ENCODE measurements at places on chromosomes 12 and 14.

DNA sequence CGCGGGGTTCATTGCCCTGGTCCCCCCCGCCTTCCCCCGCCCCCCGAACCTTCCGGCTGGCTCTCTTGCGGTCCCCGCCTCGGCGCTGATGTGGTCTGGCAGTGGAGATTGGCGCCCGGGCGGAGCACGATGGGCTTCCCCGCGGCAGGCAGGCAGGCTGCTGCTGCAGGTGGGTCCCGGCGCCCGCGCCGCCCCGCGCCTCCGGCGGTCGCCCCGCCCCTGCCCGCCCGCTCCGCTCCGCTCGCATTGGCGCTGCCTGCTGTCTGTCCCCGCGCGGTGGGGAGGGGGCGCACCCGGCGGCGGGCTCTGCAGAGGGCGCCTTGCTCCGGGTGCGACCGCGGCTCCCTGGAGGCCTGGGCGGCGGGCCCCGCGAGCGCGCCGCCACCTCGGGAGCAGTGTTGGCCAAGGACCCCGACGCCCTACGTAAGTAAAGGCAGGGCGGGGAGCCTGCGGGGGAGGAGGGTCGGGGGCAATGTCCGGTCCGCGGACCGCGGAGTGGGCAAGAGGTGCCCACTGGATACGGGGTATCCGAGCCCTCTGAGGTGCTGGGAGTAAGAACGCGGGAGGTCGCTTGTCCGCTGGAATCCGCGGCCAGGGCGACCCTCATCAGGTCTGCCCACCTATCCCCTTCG is at the start of gene AKAP5:
Gene AKAP5 (plus strand): TSS at position 309 of the 632 bp plus-strand sequence. CDS start 2,896 bp downstream, outside the sequence.
- H3K36me3 ChIP-seq: no peaks in the 10 kb centered on the region
- no peaks in the 10 kb centered on the region for H3K4me1 ChIP-seq
- peak within 1 kb of the TSS; percentile 57 for H3K27ac ChIP-seq
- H3K4me3 ChIP-seq: peak within 1 kb of the TSS; percentile 78
- no peak for DNase-seq

DNA sequence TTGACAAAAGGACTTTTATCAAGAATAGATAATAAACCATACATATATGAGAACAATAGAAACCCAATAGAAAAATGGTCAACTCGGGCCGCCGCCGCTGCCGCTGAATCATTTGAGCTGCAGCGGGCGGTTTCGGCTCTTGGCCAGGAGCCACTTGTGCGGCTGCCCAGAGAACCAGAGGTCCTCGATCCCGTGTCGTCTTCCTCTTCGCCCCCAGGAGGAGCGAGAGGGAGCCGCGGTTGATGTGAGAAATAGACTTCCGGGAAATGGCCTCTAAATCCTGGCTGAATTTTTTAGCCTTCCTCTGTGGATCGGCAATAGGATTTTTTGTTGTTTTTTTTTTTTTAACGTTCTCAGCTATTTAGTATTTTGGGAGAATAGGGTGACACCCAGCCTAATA is 44.8 kb downstream of the CPSF6 start:
- H3K4me1 ChIP-seq: peaks cover 8% of the 10 kb centered on the region
- peak; percentile 80 for DNase-seq
- H3K27ac ChIP-seq: no peak overlapping the region

GRCh38 chr12:95169368-95169767 is 47.9 kb downstream of the FGD6 start:
- H3K36me3 ChIP-seq: no peaks in the 10 kb centered on the region
- DNase-seq: no peak
- peaks cover 28% of the 10 kb centered on the region for H3K4me1 ChIP-seq
- H3K27ac ChIP-seq: no peak overlapping the region
- no peaks in the 10 kb centered on the region for H3K27me3 ChIP-seq
- H3K4me3 ChIP-seq: no peak overlapping the region

GRCh38 chr12:27575090-27575761 is 51.2 kb downstream of the PPFIBP1 start:
- H3K4me1 ChIP-seq: no peaks in the 10 kb centered on the region
- no peak overlapping the region for H3K4me3 ChIP-seq
- H3K36me3 ChIP-seq: peaks cover 7% of the 10 kb centered on the region
- no peaks in the 10 kb centered on the region for H3K27me3 ChIP-seq
- DNase-seq: no peak

DNA sequence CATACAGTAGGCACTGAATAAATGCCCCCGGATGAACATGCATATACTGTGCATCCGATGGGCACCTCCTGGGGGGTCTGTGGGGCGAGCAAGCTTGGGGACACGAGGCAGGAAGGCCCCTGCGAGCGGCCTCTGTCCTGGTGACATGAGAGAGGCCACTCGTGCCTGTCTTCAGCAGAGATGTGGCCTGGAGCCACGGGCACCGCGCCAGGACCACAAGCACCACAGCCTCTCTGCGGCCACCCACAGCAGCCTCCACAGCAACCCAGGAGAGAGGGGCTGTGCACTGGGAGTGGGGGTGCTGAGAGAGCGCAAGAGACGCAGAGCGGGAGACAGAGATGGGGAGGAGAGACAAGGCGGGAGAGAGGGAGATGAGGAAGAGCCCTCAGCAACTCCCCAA is 118.5 kb downstream of the RFLNA start:
- peak overlapping the region; percentile 78 for H3K27ac ChIP-seq
- no peaks in the 10 kb centered on the region for H3K27me3 ChIP-seq
- H3K4me1 ChIP-seq: no peaks in the 10 kb centered on the region

Data from right atrium auricular region (tissue), 2 donors.